ENCODE measurements at places on chromosomes 12 and 14. TPM values are rescaled to one million over a fixed set of nuclear protein-coding genes. Genes with fewer than 3 reads are reported as not detected.

DNA sequence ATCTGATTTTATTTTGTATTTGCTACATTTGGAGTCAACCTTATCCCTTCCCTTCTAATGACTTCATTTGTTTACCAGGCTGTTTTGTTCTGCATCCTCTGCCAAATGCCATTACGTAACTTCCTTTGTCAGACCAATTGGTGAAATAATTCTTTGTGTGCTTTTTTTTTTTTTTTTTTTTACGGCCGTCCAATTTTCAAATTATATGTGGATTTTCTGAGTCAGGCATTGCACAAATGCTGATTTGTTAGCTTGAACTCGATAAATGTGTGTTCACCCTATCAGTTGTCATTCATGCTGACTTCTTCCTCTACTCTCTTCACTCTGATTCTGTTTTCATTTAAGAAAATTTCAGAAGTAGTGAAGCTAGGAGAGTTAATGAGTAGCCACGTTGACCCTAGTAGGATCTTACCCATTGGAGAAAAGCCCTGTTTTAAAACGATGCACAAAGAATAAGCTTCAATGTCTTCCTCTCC, 386.2 kb downstream of the DIO2 start:
- no peaks in the 10 kb centered on the region for H3K36me3 ChIP-seq
- no peaks in the 10 kb centered on the region for H3K4me1 ChIP-seq
- no peak for DNase-seq
- H3K27ac ChIP-seq: no peak overlapping the region

- no peak overlapping the region for H3K27ac ChIP-seq
- no peak for DNase-seq
- no peaks in the 10 kb centered on the region for H3K4me1 ChIP-seq
- H3K27me3 ChIP-seq: peaks cover 34% of the 10 kb centered on the region
- no peaks in the 10 kb centered on the region for H3K36me3 ChIP-seq
Measured at GRCh38 chr14:24839617-24840203, 205.7 kb upstream of the GZMB start.

DNA sequence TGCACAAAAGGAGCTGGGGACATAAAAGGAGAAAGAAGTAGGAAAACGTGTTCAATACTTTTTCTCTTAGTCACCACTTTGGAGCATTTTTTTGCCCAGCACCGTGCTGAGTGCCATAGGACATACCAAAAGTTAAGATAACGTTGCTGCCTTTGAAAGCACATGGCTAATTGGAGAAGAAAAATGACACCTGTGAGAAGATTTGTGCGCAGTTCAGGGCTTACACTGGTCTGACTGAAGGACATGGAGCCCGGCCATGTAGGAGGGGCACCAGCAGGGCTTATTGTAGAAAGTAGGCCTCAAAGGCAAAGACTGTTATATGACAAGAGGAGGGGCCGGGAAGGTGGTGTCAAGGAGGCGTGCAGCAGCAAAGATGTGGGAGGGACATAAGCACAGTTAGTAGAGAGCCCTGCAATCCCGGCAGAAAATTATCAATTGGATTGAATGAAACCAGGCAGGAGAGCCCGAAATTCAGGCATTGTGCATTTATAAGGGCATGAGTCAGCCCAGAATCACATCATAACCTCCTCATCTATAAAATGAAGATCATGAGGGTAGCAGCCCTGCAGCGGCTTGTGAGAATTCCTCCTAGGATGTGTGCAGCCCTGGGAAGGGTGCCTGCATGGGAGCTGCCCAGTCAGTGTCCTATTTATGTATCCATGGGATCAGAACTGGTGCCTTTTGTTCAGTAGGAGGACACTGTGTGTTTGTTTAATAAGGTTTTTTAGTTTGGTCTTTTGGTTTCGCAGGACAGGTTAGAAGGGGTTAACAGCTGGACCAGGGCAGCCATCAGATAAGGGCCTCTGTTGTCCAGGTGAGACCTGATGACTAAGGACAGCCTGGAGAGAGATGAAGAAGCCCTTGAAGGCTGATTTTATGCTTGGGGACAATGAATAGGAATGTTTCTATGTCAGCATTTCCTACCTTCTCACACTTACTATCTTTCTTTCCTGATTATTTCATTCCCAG, 122.4 kb downstream of the GPR135 start:
- H3K4me3 ChIP-seq: no peak overlapping the region
- H3K36me3 ChIP-seq: peaks cover 10% of the 10 kb centered on the region
- H3K27me3 ChIP-seq: no peaks in the 10 kb centered on the region
- H3K4me1 ChIP-seq: no peaks in the 10 kb centered on the region

A2ML1 gene
- total RNA-seq: not detected

GRCh38 chr12:52231305-52232202, 1.5 kb upstream of the KRT7 start:
- H3K4me3 ChIP-seq: no peak overlapping the region
- peaks cover 15% of the 10 kb centered on the region for H3K36me3 ChIP-seq
- H3K27ac ChIP-seq: no peak overlapping the region
- peaks cover 77% of the 10 kb centered on the region for H3K27me3 ChIP-seq
- DNase-seq: no peak

- H3K27ac ChIP-seq: no peak overlapping the region
- peaks cover 6% of the 10 kb centered on the region for H3K4me1 ChIP-seq
- peaks cover 7% of the 10 kb centered on the region for H3K36me3 ChIP-seq
- DNase-seq: no peak
Measured at GRCh38 chr14:23154964-23155587, 28.4 kb downstream of the SLC7A8 start.

SERPINA9 gene
- not detected for total RNA-seq

DNA sequence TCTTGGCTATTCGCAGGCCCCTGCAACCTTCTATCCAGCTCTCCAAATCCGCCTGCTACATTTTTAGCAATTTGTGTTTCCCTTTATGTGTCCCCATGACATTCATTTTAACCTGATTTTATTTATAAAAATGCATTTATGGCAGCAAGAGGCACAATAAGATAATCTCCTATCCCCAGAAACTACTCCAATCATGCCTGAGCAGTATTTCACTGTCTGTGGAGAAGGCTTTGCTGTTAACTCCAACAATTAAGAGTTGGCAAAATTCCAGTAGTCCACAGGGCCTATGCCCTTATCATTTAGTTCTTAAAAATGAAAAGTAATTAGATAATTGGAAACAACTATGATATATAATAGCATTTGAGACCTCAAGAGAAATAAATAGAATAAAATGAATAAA, 462.4 kb downstream of the TRHDE start:
- no peaks in the 10 kb centered on the region for H3K4me1 ChIP-seq
- H3K27me3 ChIP-seq: no peaks in the 10 kb centered on the region
- DNase-seq: no peak

SLC38A2 gene
- 173 TPM for total RNA-seq

SPX gene
- total RNA-seq: 5.6 TPM

GRCh38 chr14:98888927-98889835, 382.8 kb downstream of the BCL11B start:
- H3K4me1 ChIP-seq: peaks cover 9% of the 10 kb centered on the region
- H3K4me3 ChIP-seq: no peak overlapping the region
- no peaks in the 10 kb centered on the region for H3K27me3 ChIP-seq

- H3K27me3 ChIP-seq: no peaks in the 10 kb centered on the region
- no peak overlapping the region for H3K27ac ChIP-seq
- no peak overlapping the region for H3K4me3 ChIP-seq
- H3K4me1 ChIP-seq: peaks cover 26% of the 10 kb centered on the region
Measured at GRCh38 chr12:93583627-93584392, 11.3 kb downstream of the SOCS2 start.

DNA sequence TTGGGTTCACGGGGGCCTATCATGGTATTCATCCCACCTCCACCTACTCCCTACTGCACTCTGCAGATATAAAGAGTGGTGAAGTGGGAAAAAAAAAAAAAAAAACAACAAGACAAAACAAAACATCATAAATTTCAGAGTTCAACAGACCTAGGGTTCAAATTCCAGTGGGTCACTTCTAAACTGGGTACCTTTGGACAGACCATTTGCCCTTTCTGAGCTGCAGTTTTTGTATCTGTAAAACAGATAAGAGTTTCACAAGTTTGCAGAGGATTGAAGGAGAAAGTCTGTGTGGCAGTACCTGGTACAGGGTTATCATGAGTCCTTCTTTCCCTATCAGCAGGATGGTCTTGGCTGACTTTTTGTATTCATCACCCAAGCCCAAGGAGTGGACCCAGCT, 211.2 kb upstream of the EEA1 start:
- peaks cover 6% of the 10 kb centered on the region for H3K27me3 ChIP-seq
- peaks cover 12% of the 10 kb centered on the region for H3K4me1 ChIP-seq
- no peak for DNase-seq
- no peak overlapping the region for H3K27ac ChIP-seq
- no peaks in the 10 kb centered on the region for H3K36me3 ChIP-seq

SPIC gene
- not detected for total RNA-seq

GRCh38 chr12:45049912-45050750, 768 bp downstream of the DBX2 start:
- no peaks in the 10 kb centered on the region for H3K36me3 ChIP-seq
- no peaks in the 10 kb centered on the region for H3K4me1 ChIP-seq
- no peak for DNase-seq
- H3K4me3 ChIP-seq: no peak overlapping the region
- peaks cover 56% of the 10 kb centered on the region for H3K27me3 ChIP-seq

DNA sequence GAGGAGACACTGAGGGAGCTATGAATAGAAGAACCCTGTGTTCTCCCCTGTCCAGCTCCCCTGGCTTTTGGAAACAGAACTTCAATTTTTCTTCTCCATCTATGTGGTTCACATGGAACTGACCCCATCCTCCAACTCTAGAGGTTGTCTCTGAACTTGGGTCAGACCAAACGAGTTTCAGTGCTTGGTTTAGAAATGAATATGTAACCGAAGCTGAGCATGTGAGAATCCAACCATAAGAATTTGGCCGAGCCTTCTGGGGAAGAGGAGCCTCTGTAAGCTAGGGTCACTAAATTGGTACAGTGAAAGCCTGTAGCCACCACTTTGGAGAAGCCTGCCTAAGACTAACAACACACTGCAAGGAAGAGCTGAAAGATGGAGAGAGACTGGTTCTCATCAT, 464.4 kb downstream of the ZFP36L1 start:
- no peaks in the 10 kb centered on the region for H3K27me3 ChIP-seq
- H3K27ac ChIP-seq: peak overlapping the region; percentile 57
- no peak overlapping the region for H3K4me3 ChIP-seq
- no peaks in the 10 kb centered on the region for H3K36me3 ChIP-seq
- DNase-seq: no peak

SERPINA5 gene
- total RNA-seq: not detected

DNA sequence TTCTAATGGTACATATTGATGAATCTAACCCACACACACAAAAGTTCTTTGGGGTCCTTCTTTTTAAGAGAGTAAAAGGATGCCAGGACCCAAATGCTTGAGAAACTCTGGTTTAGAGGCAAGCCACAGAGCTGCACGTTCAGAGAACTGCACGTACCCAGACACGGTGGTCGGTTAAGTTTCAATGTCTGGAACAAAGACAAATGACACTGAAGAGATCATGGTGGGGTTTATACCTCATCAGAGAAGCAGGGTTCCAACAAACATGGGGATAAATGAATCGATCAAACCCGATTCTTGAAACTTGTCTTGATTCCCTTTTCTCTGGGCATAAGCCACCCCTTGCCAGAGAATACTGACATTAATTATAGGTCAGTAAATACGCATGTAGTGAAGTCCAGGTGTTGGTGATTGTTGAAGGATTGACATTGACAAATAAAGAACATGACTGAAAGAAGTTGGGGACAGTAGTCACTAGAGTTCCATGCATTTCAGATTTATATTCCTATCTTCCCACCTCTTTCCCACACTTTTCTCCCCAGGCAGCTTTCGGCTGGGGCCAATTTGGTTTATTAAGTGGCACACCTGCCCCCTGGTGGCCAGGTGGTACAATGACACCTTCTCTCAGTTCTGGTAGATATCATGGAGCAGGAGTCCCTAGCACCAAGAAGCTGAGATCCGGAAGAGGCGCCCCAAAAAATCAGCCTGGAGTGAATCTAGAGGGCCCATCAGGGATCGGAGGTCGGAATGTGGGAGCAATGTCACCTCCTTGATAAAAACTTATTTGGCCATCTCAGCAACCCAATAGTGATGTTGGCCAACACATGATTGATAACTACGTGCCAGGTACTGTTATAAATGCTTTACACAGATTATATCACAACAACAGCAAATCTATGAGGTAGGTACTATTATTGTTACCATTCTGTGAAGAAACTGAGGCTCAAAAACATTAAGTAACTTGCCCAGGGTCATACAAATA, 17.8 kb upstream of the HDAC7 start:
- DNase-seq: peak; percentile 61
- peak overlapping the region; percentile 85 for H3K27ac ChIP-seq
- H3K36me3 ChIP-seq: no peaks in the 10 kb centered on the region

- H3K4me1 ChIP-seq: no peaks in the 10 kb centered on the region
- peaks cover 6% of the 10 kb centered on the region for H3K27me3 ChIP-seq
- H3K4me3 ChIP-seq: no peak overlapping the region
- DNase-seq: no peak
Measured at GRCh38 chr14:71289536-71289935, 382.3 kb downstream of the PCNX1 start.

- H3K27me3 ChIP-seq: peaks cover 43% of the 10 kb centered on the region
- peak overlapping the region; percentile 98 for H3K4me3 ChIP-seq
- DNase-seq: no peak
Measured at GRCh38 chr14:72892879-72893635, 844 bp downstream of the DPF3 start.
